ENCODE measurements at places on chromosomes 11 and 22. TPM values are rescaled to one million over a fixed set of nuclear protein-coding genes. Genes with fewer than 3 reads are reported as not detected.

DBX1 gene
- not detected for total RNA-seq

OR8D2 gene
- not detected for total RNA-seq

APOL1 gene
- total RNA-seq = 12.3 TPM

KBTBD3 gene
- 21.1 TPM for total RNA-seq

VWCE gene
- 2.4 TPM for total RNA-seq

RFPL3 gene
- not detected for total RNA-seq

MS4A3 gene
- total RNA-seq = 8.8 TPM

MIOX gene
- 5.4 TPM for total RNA-seq

DNAJB7 gene
- total RNA-seq = not detected

CHRM4 gene
- total RNA-seq = 0.18 TPM

ASCC2 gene
- 37.6 TPM for total RNA-seq

VPREB1 gene
- total RNA-seq = 1.2 TPM

SNX32 gene
- 1.9 TPM for total RNA-seq

NAALAD2 gene
- total RNA-seq = 24.2 TPM

GTSE1 gene
- 8.6 TPM for total RNA-seq

KCNQ1OT1 gene
- total RNA-seq = 11.5 TPM

TPH1 gene
- total RNA-seq = 0.47 TPM

YAP1 gene
- total RNA-seq = 166 TPM

DUSP8 gene
- 4.3 TPM for total RNA-seq

OR5W2 gene
- total RNA-seq = not detected

INPP5J gene
- total RNA-seq = 5.0 TPM

AIFM3 gene
- total RNA-seq = 0.99 TPM

C22orf31 gene
- total RNA-seq = 0.64 TPM

SLC6A5 gene
- 0.18 TPM for total RNA-seq

KRTAP5-1 gene
- total RNA-seq = not detected

MS4A7 gene
- total RNA-seq = 13.0 TPM

TECTA gene
- total RNA-seq = 1.5 TPM

OMP gene
- 1.2 TPM for total RNA-seq

RFPL1 gene
- total RNA-seq = not detected

KRTAP5-8 gene
- total RNA-seq = 1.1 TPM

NCF4 gene
- total RNA-seq = 13.8 TPM

MRGPRE gene
- total RNA-seq = not detected

C11orf86 gene
- not detected for total RNA-seq

SCUBE2 gene
- 13.6 TPM for total RNA-seq

MPZL2 gene
- total RNA-seq = 16.9 TPM

USP2 gene
- 14.3 TPM for total RNA-seq

CRELD2 gene
- 25.7 TPM for total RNA-seq
